ENCODE measurements at places on chromosomes 3 and 15. TPM values are rescaled to one million over a fixed set of nuclear protein-coding genes. Genes with fewer than 3 reads are reported as not detected.

Gene TIGIT
- not detected for total RNA-seq

Gene ILDR1
- total RNA-seq, result not detected

- DNase-seq, result no peak
These were observed 6.3 kb downstream of the SPSB4 start for GRCh38 chr3:141057436-141057835.

DNA sequence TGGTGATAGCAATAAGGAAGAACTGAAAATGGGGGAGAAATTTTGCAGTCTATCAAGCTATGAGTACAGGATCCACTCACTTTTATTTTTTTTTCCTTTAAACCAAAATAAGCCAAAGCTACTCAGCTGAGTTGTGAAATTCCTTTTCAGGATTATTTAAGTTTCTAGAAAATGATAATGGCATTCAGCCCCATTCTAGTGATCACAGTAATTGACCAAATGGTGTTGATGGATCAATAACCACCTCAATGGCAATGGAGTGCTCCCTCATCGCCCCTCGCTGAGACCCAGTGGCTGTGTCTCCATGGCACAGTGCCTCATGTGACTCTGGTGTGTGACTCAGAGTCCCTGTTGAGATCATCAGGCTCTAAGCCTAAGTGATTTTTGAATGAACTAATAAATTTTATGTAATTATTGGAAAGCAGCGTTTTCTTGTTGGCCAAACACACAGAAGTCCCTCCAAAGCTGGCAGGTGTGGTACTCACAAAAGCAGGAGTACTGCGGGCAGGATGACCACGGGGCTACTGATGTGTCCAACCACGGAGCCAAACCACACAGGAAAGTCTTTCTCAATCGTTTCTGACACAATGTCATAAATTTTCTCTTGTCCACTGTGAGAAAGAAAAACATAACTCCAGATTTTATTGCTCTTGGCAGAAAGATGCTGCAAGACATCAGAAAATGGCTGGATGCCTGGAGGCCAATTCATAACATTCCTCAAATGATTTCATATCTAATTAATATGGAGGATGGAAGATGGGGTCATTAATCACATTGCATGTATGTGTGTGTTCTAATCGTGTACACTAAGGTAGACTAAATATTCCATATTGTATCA is 14.4 kb upstream of the STARD5 start:
- DNase-seq, result no peak

DNA sequence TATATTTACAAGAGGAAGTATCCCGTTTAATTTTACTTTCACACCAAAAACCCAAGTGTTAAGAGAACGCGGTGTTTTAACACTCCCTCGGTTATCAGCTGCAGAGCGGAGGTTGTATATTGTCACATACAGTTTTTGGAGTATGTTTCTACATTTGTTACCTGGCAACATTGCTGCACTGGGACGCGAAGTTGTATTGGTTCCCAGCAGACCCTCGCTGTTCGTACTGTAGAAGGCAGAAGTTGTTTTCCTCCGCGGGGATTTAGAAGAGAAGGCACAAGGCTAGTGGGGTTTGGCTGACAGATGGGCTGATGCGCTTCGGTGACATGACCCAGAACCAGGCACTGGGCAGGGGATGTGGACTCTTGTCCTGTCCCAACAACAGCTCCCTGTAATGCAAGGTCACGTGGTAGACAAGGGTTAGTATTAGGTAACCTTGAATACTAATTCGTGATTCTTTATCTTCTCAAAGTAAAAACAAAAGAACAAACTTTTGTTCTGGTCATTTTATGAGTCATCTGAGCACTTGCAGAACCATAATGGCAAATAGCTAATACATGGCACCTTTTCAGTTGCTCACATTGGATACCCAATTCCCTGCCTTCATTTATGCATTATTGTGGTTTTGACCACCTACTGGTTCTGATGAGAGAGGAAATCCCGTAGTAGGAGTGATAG is 230.4 kb upstream of the BHLHE40 start:
- DNase-seq, result no peak

- no peak for DNase-seq
These were observed 77.8 kb upstream of the WDR72 start for GRCh38 chr15:53837263-53837662.

DNA sequence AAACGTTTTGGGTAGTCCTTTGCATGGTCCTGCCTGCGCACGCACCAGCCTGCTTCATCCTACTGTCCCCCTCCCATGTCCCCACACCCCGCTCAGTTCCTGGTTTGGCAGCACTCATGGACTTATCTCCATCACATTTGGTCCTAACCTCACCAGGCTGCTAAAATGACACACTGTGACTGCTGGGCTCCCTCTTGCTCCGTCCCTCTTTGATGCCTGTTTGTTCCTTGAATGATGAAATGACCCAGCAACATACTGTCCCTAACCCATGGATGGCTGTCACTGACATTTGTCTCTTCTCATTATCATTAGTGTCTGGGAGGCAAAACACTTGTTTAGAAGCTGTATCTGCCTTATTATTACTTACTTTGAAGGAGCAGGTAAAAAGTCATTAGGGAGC is 80.5 kb downstream of the CHDH start:
- no peak for DNase-seq

- no peak for DNase-seq
These were observed 42.2 kb upstream of the CD47 start for GRCh38 chr3:108133048-108133369.

Measured in NCI-H460 (cell line).